ENCODE measurements at places on chromosomes 4 and X. TPM values are rescaled to one million over a fixed set of nuclear protein-coding genes. Genes with fewer than 3 reads are reported as not detected.

DNA sequence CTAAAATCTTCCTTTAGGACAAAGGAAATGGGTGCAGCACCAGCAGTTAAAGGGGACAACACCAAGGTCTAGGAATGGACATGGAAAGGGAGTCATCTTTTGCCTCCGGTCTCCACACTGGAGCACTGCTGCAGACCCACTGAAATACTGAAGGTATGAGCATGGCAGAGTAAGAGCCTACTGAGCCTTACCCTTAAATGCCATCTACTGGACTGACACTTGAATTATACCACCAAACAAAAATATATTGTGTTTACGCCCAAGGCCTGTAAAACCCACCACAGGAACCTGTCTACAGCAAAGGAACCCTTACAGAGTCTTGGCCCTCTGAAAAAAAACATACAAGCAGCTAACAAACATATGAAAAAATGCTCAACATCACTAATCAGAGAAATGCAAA is 443.4 kb downstream of the CCSER1 start:
- DNase-seq, result no peak

DNA sequence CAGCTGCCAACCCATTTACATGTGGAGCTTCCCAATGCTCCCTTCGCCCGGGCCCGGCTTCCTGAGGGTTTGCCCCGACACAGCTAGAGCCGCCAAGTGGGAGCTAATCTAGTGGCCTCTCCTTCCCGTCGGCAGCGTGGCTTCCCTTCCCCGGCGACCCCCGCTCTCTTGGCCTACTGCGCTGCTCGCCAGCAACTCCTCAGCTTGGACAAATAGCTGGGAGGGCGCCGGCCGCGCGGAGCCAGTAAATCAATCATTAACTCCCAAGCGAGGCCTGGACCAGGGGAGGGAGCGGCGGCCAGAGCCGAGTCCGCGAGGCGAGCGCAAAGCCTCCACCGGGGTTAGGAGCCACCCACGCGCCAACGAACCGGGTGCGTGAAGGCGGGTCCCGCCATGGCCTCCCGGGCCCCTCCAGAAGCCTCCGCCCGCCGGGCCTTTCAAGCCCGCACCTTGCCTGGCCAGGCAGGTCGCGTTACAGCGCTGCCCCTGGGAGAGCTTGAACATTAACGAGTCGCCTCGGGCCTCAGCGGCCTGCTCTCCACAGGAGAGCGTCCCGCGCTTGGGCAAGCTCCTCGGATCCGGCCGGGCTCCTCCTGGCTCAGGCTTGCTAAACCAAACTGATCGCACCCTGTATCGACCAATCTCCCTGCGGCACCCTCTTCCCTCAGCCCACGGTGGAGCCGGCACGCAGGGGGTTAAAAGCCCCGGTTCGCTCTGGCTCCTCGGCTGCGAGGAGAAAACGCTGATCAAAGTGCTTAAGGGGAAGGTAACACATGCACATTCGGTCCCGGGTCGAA is 10.6 kb upstream of the BCOR start:
- DNase-seq, result no peak

GRCh38 chr4:15655223-15656037 is at the start of gene FBXL5:
Gene FBXL5 (minus strand): TSS chr4:15655357. CDS start chr4:15655287, 70 bp downstream.
- peak; percentile 72 for DNase-seq

DNA sequence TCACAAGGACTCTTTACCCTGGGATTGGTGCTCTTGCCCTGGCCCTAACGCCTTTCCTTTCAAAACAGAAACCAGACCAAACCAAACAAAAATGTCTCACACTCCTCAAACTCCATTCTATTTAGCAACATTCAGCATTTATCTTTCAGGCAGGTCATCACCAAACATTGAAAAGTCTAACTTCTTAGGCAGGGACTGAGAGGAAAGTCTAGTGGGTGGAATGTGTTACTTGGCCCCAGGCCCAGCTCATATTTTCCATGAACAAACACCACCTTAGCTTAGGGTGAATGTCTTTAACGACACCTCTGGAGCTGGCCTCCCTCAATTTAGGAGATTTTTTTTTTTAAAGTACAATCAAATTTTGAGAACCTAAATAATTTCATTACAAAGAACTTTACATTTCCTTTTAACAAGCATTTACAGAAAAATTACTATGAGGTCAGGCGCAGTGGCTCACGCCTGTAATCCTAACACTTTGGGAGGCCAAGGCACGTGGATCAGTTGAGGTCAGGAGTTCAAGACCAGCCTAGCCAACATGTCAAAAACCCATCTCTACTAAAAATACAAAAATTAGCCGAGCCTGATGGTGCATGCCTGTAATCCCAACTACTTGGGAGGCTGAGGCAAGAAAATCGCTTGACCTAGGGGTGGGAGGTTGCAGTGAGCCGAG is 10.2 kb upstream of the N4BP2 start:
- DNase-seq, result peak; percentile 6

DNA sequence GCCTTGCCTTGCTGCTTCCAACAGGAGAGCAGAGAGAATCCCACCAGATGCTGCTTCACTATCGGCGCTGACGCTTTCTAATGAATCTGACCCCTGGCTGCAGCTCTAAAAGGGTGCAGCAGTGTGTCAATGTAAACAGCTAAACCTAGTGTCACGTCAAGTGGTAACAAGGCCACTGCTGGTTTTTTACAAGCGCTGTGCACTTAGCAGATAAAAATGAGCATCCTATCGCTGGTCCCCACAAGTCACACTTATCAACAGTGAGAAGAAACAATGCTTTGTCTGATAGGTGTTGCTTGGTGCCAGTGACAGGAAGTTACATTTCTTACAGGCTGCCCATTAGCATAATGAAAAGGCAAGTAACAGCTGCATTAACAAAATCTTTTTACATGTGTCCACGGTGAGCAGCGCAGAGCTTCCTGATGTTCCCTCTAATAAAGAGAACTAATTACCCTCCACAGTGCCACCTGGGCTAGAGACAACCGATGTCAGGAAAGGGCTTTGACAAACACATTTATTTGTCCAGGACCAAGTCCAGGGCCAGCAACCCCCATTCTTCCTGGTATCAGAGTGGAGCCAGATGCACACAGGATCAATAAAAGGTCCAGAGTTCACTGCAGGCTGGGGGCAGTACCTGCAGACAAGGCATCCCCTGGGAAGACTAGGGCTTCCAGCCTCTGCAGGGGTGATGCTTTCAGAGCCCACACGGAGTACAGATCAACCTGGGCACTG is 176.0 kb downstream of the MGST2 start:
- DNase-seq, result no peak

MAGEE1 gene
- total RNA-seq, result 0.73 TPM

GRCh38 chrX:12868747-12869146 is 1.9 kb downstream of the TLR7 start:
- no peak for DNase-seq

DNA sequence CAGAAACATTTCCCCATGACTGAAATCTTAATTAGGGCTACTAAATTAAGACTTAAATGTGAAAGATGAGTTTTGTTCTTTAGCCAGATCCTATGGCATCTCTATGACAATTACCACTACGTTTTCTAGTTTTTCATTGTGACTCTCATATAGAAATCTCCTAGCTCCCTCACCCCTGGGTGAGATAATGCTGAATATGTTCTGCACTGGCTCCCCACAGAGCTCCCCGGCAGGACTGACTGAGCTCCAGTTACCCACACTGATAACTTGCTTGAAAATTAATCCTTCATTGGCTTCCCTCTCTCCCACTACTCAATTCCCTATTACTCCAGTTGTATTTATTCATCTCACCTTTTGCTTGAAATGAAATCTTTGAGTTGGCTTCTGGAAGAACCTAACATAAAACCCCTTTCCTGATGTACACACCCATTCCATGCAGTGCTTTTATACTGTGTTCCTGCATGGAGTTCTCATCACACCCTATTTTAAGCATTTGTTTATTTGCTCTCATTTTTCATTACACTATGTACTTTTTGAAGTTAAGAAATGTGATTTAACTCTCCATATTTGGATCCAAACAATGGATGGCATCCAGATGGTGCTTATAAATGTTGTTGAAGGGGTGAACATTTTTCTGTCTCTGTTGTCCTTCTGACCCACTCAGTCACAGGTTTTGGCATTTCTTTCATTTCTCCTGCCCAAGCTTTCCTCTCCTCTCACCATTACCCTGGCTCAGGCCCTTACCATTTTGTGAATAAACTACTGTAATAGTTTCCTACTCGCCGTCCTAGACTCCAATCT is 623.4 kb downstream of the SPRY1 start:
- DNase-seq, result no peak

CA5B gene
- total RNA-seq, result 1.6 TPM

GRCh38 chrX:7158468-7158990 is 10.6 kb upstream of the PUDP start:
- DNase-seq, result peak; percentile 1

CT45A9 gene
- total RNA-seq, result not detected

GRCh38 chr4:41844327-41844726 is 90.9 kb upstream of the TMEM33 start:
- peak; percentile 28 for DNase-seq

- DNase-seq, result peak; percentile 93
Observed at GRCh38 chrX:119503484-119503861, 35.2 kb downstream of the SLC25A5 start.

GRCh38 chr4:129326571-129327460 is 230.9 kb downstream of the C4orf33 start:
- DNase-seq, result no peak

GAGE2A gene
- total RNA-seq, result 5.9 TPM

DCAF8L2 gene
- not detected for total RNA-seq

ARHGEF9 gene
- total RNA-seq, result 12.1 TPM

- DNase-seq, result peak; percentile 37
Observed at GRCh38 chr4:108240366-108240765, 71.6 kb upstream of the LEF1 start.

DNA sequence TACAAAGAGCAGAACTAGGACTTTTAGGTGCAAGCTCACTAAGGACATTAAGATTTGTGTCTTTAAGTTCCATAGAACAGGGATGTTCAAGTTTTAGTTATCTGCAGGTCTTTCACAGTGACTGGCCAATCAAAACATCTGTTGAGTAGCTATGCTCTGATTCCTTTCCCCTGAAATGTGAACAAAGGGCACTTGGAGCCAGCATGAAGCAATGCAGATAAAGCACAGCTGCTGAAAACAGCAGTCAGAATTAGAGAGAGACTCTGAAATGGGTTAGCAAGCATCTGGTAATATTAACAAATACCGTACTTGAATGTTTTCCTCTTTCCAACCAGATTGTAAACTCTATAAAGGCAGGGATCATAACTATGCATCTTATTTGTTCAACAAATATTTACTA is 276.9 kb downstream of the RAB28 start:
- DNase-seq, result no peak

DNA sequence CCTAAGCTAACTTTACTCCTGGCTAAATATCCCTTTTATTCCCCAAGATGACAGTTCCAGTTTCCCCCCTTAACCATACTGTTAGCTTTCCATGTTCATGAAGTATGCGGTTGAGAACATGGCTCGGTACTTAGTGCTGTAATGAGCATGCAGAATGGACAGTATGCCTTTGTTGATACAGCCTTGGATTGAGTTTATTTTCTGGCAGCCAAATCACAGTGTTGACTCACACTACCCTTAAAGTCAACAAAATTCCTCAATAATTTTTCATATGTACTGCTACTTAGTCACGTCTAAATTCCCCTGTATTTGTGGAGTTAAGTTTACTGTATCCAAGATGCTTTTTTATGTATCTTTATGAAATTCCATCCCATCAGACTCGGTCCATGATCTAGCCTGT is 1.4 kb upstream of the VEGFC start:
- DNase-seq, result peak; percentile 83

- no peak for DNase-seq
Observed at GRCh38 chr4:612749-613125, 12.6 kb upstream of the PDE6B start.

GRCh38 chrX:25356456-25356855 is 340.7 kb upstream of the ARX start:
- DNase-seq, result no peak

DNA sequence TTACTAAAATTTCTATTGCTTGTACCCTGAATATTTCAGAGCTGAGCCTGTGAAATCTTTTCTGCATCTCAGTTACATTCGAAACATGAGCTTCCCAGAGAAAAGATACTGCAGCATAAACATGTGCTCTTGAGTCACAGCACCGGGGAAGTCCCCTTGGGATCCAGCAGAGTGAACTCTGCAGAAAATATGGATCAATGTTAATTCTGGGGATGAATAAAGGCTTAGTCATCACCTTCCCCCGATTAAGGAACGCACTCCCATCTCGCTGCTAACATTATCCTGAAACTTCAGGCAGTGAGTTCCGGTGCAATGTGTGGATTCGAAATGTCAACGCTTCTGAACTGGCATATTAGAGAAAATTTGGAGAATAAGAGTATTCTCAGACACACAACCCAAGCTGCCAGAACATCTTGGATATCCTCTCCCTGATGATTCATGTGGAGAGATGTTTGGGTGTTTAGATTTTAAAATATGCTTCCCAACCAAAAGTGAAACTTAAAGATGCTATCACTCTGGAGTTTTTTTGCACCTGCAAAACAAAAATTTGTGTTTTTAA is 90.8 kb downstream of the IRF2 start:
- DNase-seq, result peak; percentile 96

DNA sequence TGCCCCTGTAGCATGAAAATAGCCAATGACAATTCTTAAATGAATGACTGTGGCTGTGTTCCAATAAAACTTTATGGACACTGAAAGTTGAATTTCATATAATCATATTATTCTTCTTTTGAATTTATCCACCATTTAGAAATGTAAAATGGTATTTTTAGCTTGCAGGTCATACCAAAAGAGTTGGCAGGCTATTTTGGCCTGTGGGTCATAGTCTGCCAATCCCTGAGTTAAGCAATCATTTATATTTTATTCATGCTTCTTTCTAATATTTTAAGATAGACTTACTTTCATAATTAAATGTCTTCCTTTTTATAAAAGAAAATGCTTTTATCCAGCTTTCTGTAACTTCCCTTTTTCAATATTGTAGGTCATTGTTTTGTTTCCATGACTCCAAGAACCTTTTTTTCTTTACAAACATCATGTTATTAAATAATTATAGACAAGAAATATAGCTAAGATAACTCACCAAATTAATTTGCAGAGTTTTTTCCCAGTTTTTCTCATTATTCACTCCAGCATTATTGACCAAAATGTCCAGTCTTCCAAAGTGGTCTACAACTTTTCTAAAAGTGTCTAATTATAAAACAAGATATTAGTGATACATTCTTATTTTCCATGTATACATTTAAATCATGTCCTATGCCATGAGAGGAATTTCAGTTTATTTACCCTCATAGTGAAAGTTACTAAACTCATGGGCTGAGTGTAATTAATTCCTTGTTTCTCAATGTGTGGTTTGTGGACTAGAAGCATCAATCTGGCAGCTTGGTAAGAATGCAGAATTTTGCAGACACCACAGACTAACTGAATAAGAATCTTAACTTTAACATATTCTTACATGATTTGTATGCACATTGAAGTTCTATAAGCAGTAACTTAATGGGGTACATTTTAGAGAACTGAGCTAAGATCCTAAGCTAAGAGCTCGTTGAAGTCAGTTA is 4.5 kb downstream of the HPGD start:
- DNase-seq, result no peak

PRDM5 gene
- total RNA-seq, result 0.73 TPM

TLR8 gene
- not detected for total RNA-seq

VCX2 gene
- total RNA-seq, result 0.13 TPM

DNA sequence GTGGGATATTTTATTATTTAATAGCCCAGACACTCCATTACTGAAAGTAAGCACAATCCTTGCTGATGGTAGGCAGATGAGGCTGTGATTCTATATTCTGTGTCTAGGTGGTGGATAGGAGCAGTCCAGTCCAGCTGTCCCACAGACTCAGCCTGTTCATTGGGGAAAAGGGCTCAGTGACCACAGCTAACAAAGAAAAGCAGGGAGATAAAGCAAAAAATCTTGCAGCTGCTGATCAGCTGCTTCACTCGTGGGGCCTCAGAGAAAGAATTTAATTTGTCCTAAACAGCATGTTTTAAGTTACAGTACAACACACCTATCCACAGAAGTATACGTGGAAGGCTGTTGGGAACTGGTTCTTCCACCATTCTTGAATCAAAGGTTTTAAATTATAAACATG is 40.7 kb upstream of the ANK2 start:
- no peak for DNase-seq

All from HT1080 (cell line).